ENCODE measurements at places on chromosomes 4 and X.

- no peak for DNase-seq
These were observed 121.9 kb downstream of the PALLD start for GRCh38 chr4:168618577-168619265.

GRCh38 chr4:2931512-2932301, 31.5 kb downstream of the NOP14 start:
- no peak for DNase-seq

GRCh38 chrX:154477891-154478477, 1.1 kb downstream of the LAGE3 start:
- DNase-seq, result no peak

DNA sequence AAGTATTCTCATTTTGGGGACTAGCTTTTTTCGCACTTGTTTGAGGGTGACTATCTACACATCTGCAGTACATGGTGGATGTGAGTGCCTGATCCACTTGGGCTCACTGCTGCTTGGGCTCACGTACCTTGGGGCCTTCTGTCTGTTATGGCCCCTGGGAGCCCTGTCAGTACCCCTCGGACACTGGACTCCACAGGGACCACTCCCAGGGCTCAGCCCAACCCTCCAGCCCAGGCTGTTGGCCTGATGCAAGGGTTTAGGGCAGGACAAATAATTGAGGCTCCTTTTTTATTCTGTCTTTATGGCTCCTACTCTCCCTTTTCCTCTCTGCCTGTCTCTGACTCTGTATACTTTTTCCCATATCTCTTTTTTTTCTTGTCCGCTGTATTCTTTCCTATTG, 32.7 kb upstream of the MSN start:
- DNase-seq, result no peak

DNA sequence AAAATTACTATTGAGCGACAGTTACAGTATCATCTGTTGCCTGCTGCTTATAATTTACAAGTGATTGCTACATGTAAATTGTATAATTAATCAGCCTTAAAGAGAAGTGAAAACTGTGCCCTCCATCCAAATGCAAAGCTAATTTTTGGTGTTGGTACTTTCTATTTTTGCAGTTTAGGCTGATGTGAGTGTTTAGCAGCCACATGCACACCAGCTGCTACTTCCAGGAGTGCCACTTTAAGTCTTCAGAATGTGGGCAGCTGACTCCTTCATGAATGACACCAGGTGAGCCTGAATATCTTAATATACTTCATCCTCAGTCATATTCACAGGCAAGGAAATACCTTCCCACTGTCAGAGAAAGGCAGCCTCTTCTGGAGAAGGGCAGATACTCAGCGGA, 149.8 kb upstream of the RASGEF1B start:
- no peak for DNase-seq

Data from stimulated activated CD4-positive, alpha-beta T cell treated with anti-CD3 and anti-CD28 coated beads, Interleukin-4, amount 100 ng/mL, for 48 hours (primary cell).